ENCODE measurements at places on chromosomes 7 and 10.

- DNase-seq, result no peak
Measured at GRCh38 chr7:94301024-94301586, 93.6 kb upstream of the COL1A2 start.

DNA sequence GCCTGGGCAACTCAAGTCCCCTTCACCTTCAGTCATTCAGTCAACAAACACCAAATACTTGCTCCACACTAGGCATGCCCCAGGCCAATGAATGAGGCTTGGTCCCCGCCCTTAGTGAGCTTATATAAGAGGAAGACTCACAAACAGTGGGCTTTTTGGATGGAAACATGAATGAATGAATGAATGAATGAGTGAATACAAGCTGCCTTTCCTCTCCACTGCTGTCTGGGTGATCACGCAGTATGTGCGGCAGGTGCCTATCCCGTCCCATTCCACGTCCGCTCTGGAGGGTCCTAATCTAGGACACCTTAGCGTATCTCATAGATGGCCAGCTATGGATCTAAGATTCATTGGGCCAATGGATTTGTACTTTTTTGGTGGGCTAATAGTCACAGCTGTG is 19.8 kb upstream of the GTF2I start:
- DNase-seq, result no peak

GRCh38 chr7:119783799-119784198 is 489.2 kb upstream of the KCND2 start:
- DNase-seq, result no peak

DNA sequence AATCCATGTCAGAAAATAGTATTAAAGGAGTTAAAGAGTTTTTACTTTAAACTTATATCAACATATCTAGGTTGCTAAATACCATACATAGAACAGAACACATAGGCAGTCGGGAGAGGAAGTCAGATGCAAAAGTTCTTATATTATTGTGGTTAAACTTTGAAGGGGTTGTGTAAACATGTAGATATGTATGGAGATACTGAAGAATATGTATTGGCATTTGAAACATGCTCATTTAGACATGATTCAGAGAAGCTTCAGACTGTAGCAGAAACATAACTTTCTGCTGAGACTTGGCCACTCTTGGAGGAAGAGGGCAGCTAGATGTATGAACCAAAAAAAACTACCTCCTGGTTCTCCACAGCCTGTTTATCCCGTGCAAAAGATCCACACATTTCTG is 103.5 kb upstream of the FERD3L start:
- no peak for DNase-seq

DNA sequence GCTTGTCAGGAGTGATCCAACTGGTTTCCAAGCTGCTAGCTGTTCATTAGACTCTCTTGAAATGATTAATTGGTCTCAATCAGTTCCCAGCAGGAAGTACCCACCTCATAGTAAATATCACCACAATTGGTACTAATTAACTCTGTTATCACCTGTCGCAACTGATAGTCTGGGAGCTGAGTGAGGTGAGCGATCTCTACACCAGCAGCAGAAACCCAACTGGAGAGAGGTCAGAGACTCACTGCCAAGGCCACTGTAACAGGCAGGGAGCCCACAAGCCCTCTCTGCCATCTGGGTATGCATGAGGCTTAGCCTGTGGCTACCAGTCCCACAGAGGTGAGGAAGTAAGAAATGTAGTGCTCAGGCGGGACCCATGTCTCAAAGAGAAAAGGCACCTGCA is 245.5 kb downstream of the DYNC1I1 start:
- no peak for DNase-seq

GRCh38 chr10:61837755-61838171 is 63.7 kb upstream of the ARID5B start:
- DNase-seq, result no peak

GRCh38 chr10:70815504-70816219 is at the start of gene SGPL1:
SGPL1 (plus strand) TSS chr10:70815948; CDS start chr10:70816854, 906 bp downstream.
- peak; percentile 80 for DNase-seq

GRCh38 chr10:29687421-29688164 is 52.8 kb upstream of the SVIL start:
- DNase-seq, result no peak

DNA sequence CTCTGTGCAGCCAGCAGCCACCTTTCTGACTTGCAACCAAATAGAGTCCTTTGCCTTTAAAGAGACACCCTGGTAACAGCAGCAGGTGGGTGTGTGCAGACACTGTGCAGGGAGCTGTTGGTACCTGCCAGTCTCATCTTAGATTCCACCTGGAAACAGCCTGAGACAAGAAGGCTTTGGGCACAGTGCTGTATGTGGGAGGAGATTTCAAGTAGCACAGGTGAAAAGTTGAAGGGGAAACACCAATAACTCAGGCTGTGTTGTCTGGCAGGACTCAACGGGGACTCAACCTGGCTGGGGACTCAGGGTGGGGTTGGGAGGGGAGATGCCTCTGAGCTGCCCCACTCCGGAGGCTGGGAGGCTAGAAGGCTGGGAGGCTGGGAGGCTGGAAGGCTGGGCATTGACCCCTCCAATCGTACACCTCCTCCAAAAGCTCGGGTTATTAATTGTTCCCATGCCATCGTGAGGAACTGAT is 6.7 kb downstream of the CPXM2 start:
- no peak for DNase-seq

DNA sequence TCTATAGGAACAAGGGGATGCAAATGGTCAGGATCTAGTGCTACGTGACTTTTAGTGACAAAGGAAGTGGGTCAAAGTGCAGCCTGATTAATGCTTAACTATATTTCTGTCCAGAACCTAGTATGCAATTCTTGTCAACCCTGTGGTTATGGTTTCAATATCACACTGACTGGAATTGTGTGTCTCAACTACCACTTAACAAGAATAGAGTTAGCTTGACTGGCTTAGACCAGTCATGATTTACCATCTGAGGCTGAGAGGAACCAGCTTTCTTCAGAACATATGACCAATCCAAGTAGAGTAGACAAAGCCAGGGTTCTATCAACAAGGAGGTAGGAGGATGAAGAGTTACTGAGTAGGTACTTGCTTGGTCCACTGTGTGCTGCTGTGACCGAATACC is 54.4 kb downstream of the MYPN start:
- no peak for DNase-seq

Data from stimulated activated CD8-positive, alpha-beta memory T cell treated with anti-CD3 and anti-CD28 coated beads, Interleukin-15, amount 100 ng/mL, for 48 hours (primary cell).